ENCODE measurements at places on chromosomes 2 and 18.

DNA sequence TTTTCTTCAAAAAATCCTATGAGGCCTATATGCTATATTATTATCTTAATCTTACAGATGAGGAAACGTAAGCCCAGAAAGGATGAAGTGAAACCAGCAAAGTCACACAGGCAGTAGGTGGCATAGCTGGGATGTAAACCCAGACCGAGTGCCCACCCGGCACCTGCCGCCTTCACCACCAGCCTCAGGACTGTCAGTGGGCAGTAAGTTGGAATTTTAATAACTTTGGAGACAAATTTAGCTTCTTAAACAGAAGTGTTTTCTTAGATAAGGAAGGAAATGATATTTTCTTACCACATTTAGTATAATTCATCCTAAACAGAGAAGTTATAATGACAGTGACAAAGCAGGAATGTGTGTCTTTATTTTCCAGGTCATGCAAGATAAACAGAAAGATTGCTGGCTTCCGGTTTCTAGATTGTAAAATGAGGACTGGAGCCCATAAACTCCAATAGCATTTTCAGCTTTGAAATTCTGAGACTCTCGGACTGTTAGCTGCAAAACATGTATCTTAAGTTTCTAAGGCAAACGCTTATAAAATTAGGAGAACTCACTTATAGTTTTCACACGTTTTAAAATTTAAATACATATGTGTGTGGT lies 59.3 kb downstream of the CD8B2 start:
- no peak for DNase-seq

DNA sequence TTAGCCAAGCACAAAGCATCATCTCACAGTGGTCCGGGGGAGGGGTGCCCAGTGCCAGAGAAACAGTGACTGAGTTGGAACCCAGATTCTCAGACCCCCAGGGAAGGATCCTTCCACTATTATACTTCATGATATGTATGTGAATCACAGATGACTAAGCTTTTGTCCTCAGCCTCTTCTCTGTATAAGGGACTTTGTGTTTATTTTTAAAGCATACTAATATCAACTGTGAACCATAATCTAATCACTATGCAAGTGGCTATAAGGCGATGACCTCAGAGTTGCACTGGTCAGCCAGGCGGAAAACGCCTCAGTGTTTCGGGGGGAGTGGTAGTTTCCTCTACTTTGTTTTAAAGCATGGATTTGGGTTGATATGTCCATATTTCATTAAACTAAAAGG lies 160.4 kb upstream of the TMEM200C start:
- DNase-seq = no peak

GRCh38 chr18:13235421-13235831 lies 16.9 kb downstream of the LDLRAD4 start:
- no peak for DNase-seq

- DNase-seq = no peak
Observed at GRCh38 chr2:220347626-220348025, 720.2 kb downstream of the SLC4A3 start.

DNA sequence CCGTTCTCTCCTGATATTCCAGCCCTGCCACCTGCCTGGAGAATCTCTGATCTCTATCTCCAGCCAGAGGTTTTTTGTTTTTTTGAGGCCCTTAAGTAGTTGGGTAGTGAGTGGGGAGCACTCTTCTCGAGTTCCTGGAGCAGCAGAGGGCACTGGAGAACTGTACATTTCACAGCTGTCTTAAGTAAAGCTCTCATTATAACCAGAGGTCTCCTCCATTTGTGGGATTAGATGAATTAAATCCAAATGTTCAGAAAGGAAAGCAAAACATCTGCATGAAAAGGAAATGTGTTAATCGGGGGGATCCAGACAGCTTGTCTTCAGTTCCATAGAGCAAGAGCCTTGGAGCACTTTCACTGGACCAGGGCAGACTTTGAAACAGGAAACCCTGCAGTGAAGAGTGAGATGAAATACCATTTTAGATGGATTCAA lies 32.8 kb downstream of the AOX1 start:
- no peak for DNase-seq

GRCh38 chr18:48925491-48925780 lies 25.3 kb downstream of the SMAD7 start:
- no peak for DNase-seq

- no peak for DNase-seq
Observed at GRCh38 chr2:60366135-60366712, 187.2 kb downstream of the BCL11A start.

Measured in LoVo (cell line).